Head of caudate nucleus (tissue), 42 donors: ENCODE measurements at places on chromosomes 4 and X.
A peak's percentile ranks its signal among the peaks of the same experiment; 100 is the strongest.

GRCh38 chr4:2332976-2333319 is 71.0 kb upstream of the MXD4 start:
- DNase-seq, result no peak

DNA sequence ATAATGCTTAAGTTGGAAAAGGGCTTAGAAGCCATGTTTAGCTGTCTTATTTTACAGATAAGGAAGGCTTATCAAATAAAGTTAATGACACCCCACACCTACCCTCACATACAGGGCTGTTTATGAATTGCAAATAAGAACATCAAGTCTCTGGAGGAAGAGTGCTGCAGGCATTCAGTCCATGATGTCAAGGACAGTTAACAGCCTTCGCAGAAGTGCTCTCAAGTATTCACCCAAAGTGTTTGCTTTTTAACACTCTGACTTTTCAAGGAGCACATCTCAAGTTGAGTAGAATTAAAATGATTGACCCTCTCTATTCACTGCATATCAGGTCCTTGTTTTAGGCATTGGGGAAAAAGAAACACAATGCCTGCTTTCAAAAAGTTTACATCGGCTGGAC is 328.7 kb downstream of the LDB2 start:
- DNase-seq, result no peak

DNA sequence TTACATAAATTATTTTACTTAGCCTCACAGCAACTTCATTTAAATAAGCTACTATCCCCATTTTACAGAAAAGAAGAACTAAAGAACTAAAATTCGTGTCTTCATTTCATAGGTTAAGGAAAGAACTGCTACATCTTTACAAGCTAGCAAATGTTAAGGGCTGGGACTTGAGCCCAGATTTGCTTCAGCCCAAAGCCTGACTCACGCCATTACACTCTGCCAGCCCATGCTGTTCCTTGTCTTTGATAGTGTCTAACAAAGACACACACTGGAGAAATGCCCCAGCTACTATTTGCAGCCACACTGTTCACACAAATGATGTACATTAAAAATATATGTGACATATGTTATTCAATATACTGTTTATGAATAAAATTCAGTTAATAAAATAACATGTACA is 29.0 kb upstream of the ERVMER34-1 start:
- DNase-seq, result no peak

GRCh38 chr4:56311299-56311975 is 75.9 kb downstream of the AASDH start:
- DNase-seq, result no peak

GRCh38 chrX:120999413-120999812 is 13.9 kb upstream of the CT47A1 start:
- no peak for DNase-seq

GRCh38 chr4:183163135-183163534 is 64.1 kb downstream of the WWC2 start:
- DNase-seq, result no peak

GRCh38 chr4:116632269-116632668 is 453.1 kb downstream of the TRAM1L1 start:
- no peak for DNase-seq

- DNase-seq, result no peak
Observed at GRCh38 chrX:144730471-144730870, 516.8 kb upstream of the SPANXN1 start.

GRCh38 chrX:102515975-102516941 is at the start of gene TMSB15A:
Gene TMSB15A (minus strand): TSS chrX:102516739.
- peak; percentile 85 for DNase-seq

DNA sequence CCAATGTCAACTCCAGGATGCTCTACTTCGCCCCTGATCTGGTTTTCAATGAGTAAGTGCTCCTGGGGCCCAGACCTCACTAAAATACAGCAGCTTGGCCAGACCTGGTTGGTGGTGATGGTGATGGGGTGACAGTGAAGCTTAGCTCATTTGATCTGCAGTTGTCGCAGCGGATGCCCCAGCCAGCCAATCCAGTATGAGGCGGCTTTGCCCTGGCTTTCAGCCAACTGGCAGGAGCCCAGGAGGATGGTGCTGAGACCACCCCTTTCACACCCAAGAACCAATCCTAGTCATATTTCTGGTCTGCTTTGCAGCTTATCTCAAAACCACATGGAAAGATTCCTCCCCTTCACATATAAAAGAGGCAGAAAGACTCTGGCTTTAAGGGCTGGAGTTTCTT is 173.8 kb downstream of the AR start:
- no peak for DNase-seq

GRCh38 chr4:128600996-128601871 is 208.3 kb upstream of the JADE1 start:
- DNase-seq, result no peak
